ENCODE measurements at places on chromosomes 12 and 14.

DNA sequence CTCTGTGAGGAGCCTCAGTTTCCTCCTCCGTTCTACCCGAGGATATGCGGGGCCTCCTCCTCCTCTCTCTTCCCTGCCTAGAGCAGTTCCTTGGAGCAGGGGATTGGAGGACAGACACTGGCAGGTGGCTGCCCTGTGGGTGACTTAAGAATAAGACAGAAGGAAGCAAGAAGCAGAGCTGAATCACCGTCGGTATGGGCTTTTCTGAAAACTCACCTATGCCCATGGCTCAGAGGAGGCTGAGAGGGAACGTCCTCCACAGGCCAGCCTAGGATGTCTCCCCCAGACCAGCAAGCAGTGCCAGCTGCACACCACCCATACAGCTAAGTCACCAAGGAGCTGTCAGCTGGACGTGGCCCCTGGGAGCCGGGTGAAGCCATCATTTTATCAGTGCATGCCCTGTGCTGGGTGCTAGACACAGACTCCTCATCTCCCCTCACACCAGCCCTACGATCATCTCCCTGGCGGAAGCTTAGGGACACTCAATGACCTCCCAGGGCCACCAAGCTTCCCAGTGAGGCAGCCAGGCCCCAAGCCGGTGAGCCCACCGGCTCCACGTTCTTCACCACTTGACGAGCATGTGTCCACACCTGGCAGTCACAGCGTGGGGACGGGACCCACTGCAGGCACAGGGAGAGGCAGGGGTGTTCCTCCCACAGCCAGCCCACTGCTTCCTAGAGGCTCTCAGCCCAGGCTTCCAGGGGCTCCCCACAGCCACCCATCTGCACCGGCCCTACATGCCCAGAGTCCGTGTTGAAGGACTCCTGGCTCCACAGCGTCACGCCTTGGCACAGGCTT lies 21.4 kb downstream of the ITPK1 start:
- no peak for DNase-seq

- no peak for DNase-seq
These were observed 29.1 kb upstream of the NXPH4 start for GRCh38 chr12:57187222-57188089.

- no peak for DNase-seq
These were observed 104.0 kb downstream of the C14orf39 start for GRCh38 chr14:60381909-60382308.

DNA sequence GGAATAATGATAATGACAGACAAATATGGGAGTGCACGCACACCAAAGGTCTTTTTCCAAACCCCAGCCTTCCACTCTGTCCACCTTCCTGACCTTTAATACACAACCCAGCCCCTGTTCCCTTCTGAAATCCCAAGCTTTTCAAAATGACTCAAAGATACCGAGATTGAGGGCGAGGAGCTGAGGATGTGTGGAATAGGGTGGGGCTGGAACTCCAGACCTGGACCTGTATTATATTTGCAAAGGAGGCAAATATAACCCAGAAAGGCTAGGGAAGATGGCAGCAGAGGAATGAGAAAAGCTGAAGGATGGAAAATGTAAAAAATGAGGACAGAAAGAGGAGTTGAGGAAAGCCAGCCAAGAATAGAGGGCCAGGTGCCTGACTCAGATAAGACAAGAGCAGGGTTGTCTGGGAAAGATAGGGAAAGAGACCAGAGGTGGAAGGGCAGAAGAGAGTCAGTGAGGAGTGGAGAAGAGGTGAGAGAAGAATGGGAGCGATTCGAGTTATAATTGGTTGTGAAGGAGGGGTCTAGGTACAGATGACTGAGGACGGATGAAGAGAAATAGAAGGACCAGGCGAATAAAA lies 1.0 kb upstream of the PTMS start:
- DNase-seq, result no peak

DNA sequence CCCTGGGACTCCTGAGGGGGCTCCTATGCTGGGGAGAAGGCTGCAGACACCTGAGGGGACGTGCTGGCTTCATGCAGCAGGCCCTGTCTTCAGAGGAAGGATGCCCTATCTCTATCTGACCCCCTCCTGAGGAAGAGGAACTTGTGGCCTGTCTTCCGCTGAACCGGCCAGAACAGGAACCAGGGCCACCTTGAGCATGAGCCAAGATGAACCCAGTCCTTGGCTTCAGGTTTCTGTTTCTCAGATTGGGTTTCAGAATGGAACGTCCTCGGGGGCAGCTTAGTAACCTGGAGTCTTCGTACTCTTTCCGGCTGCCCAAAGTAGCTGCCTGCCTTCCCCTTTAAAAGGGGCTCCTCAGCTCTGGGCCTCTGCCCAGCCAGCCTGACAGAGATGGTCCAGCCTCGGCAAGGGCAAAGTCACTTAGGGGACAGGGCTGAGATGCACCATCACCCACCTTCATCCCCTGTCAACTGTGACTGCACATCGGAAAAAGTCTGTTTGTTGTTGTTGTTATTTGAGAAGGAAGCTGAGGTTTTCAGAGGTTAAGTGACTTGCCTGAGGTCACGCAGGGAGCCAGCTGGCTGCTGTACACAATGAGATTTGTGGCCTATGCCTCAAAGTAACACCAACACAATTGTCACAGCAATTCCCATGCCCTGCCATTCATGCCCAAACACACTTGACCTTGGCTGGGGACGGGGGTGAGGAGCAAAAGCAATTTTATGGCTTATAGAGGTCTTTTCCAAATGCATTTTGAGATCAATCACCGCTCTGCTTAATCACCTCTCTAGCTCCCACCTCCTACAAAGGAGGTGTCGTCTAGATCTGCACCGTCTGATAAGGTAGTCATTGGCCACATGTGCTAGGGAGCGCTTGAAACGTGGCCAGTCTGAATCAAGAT lies 13.4 kb downstream of the ASB2 start:
- no peak for DNase-seq

- DNase-seq, result no peak
These were observed 6.9 kb upstream of the SLC7A7 start for GRCh38 chr14:22822016-22822570.

DNA sequence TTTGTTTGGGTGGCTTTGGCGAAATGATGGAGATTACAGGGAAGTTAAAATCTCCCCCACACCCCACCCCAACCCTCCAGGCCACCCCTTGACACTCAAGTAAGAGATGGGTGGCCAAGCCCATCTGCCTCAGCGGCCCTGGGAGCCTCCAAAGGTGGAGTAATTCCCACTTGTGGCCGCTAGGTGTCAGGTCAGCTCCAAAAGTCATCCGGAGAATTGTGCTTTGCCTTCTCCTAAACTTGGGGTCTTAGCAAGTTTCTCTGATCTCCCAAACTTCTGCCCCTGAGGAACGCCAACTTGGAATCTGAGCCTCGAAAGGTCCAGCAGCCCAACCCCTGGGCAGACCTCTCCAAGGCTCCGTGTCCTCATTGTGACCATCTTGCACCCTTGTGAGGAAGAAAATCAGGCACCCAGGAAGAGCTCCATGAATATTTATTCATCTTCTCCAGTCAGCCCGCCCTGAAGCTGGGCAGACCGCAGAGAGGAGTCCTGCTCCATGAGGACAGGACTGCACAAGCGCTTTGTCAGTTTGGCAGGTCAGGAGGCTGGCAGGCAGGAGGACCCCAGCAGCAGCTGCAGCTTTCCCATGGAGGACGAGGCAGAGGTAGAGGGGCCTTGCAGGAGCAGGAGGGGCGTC lies 46.7 kb downstream of the LRRC74A start:
- no peak for DNase-seq

GRCh38 chr12:70774055-70774454 lies 136.8 kb upstream of the PTPRB start:
- DNase-seq, result no peak

DNA sequence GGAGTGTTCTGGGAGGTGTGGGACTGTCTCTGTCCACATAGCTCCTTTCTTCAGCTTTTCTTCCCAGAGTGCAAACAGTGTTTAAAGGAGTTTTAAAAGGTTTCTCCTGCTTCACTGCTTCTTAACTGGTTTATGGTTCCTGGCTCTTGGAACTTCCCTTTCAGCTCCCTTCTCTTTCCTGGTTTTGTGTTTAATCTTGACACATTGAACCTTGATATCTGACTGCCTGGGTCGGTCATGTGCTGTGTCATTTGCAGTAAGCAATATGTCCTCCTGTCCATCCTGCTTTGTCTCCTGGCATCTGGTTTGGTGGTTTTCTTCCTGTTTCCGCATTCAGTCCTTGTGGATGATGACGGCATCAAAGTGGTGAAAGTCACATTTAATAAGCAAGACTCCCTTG lies 2.2 kb downstream of the TMEM106C start:
- no peak for DNase-seq
